ENCODE measurements at places on chromosomes 11 and 22. TPM values are rescaled to one million over a fixed set of nuclear protein-coding genes. Genes with fewer than 3 reads are reported as not detected.

SLC5A1 gene
- total RNA-seq = not detected

OR8D2 gene
- total RNA-seq = not detected

ROM1 gene
- total RNA-seq = 5.8 TPM

MUC6 gene
- total RNA-seq = not detected

OR5B12 gene
- total RNA-seq = not detected

DERL3 gene
- total RNA-seq = 0.85 TPM

KDM4D gene
- total RNA-seq = 0.36 TPM

MUC5AC gene
- not detected for total RNA-seq

UBQLN3 gene
- 0.10 TPM for total RNA-seq

P2RX6 gene
- 20.8 TPM for total RNA-seq

BRSK2 gene
- total RNA-seq = 0.46 TPM

CATSPERZ gene
- total RNA-seq = not detected

TMPRSS13 gene
- not detected for total RNA-seq

CCDC116 gene
- 0.20 TPM for total RNA-seq

LARGE2 gene
- total RNA-seq = not detected

MMP8 gene
- 0.07 TPM for total RNA-seq

KCNK4 gene
- 0.20 TPM for total RNA-seq
